NCI-H1930 (cell line): ENCODE measurements at places on chromosomes 3 and 15.

- DNase-seq, result no peak
Observed at GRCh38 chr3:53712817-53713388, 133.3 kb downstream of the CHDH start.

- DNase-seq, result no peak
Observed at GRCh38 chr3:87498358-87499080, 222.1 kb upstream of the POU1F1 start.

GRCh38 chr3:130669740-130670139 lies 76.9 kb downstream of the PIK3R4 start:
- no peak for DNase-seq

GRCh38 chr3:194854659-194855390 lies 169.1 kb downstream of the FAM43A start:
- DNase-seq, result no peak

- DNase-seq, result no peak
Observed at GRCh38 chr3:30615615-30616346, 9.4 kb downstream of the TGFBR2 start.

DNA sequence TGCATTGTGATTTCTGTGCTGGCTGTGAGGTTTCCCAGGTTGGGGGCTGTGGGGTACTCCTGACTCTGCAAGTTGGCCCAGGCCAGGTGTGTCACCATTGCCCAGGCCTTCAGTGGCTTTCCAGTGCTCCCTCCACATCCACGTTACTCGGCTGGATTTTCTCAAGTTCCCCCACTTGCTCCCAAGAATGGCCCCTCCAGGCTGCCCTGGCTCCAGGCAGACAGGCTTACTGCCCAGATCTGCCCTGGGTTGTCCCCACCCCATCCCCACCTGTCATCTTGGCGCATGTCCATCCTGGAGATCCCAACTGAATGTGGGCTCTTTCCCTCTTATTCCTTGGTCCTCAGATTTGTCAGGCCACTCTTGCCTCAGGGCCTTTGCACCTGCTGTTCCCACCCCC lies 3.6 kb downstream of the APBA2 start:
- DNase-seq, result no peak

- DNase-seq, result no peak
Observed at GRCh38 chr15:38427380-38427779, 26.5 kb upstream of the FAM98B start.

- DNase-seq, result no peak
Observed at GRCh38 chr3:71045917-71046282, 537.6 kb downstream of the FOXP1 start.

- no peak for DNase-seq
Observed at GRCh38 chr3:27632431-27633223, 89.5 kb downstream of the EOMES start.

DNA sequence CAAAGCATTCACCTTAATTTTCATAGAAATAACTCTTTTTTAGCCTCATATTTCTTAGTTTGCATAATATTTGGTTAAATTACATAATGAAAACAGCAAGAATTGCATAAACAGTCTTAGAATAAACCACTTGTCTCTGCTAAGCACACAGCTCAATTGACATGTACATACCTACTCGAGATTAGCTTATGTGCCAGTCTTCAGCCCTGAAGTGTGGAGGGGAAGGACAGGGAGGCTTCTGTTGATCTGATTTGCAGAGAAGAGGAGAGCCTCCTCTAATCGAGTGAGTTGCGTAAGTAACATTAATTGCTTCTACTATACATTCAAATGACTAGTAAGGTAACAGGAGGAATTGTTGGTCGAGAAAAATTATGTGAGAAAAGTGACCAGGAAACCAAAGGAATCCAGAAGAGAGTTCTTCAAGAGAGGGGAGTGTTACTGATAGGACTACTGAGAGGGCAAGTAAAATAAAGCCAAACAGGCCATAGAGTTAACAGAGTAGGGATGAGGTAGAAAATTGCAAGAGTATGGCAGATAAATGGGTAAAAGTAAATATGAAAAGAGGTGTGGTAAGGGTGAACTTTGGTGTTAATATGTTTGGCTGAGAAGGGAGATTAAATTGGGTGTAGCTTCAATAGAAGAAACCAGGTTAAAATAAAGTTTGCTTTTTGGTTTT lies 7.1 kb upstream of the GOLIM4 start:
- no peak for DNase-seq

GRCh38 chr3:45606991-45607712 lies 12.6 kb downstream of the LIMD1 start:
- no peak for DNase-seq

DNA sequence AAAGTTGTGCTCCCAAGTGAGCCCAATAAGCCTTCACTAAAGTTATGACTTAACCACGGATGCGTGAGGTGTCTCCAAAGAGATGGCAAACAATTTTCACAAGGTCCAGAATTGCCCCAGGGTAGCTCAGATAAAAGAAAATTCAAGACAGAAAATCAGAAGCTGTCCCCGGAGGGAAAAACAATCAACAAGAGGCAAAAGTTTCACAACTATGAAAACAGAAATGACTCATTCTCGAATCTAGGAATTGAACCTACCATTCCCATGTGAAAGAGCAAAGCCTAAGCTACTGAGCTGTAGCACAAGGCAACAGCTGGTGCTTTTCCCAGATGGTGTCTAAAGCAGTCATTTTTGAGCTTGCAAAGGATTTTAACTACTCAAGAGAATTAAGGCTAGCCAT lies 33.5 kb upstream of the MKRN3 start:
- DNase-seq, result no peak

GRCh38 chr3:39136533-39137434 lies 16.6 kb downstream of the CSRNP1 start:
- DNase-seq, result no peak

DNA sequence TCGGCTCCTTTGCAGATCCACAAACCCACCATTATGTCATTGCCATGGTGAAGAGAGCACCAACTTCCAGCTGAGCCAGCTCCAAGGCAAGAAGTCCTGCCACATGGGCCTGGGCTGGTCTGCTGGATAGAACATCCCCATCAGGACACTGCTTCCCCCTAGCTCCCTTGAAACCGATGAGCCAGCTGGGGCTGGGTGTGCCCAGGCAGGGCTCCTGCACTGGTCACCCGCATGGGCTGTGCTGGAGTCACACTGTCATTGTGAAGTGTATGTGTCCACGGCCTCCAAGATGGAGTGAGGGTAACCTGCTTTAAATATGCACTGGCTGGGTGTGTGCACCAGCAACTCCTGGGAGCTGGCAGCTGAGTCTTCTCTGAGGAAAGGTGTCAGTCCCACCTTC lies 31.0 kb upstream of the TOPBP1 start:
- no peak for DNase-seq

GRCh38 chr15:85708402-85708941 lies 86.3 kb downstream of the KLHL25 start:
- DNase-seq, result no peak

GRCh38 chr15:36331531-36332275 lies 247.7 kb upstream of the CDIN1 start:
- DNase-seq, result no peak

GRCh38 chr3:114144909-114145688 lies 33.8 kb downstream of the DRD3 start:
- no peak for DNase-seq

- DNase-seq, result no peak
Observed at GRCh38 chr15:98653686-98654085, 5.3 kb downstream of the IGF1R start.

- DNase-seq, result no peak
Observed at GRCh38 chr3:99366663-99367429, 271.5 kb upstream of the COL8A1 start.

DNA sequence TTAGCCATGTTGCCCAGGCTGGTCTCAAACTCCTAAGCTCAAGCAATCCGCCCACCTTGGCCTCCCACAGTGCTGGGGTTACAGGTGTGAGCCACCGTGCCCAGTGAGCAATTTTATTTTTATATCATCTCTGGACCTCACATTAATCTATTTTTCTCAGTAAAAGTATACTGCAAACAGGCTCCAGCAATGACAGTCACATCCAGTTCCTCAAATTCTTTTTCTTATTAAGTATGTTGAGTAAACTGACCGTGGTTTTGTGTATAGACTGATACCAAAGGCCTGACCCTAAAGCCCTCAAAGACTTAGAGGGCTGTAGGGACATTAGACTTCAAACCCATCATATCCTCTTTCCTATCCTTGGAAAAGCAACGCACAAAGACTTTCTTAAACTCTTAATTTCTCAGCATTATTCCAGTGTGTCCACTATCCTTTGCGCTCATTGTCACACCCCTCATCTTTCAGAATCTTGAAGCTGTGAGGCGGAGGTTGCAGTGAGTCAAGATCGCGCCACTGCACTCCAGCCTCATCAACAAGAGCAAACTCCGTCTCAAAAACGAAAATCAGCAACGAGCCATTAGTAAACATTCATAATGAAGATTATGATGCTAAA lies 2.0 kb downstream of the NGLY1 start:
- no peak for DNase-seq

GRCh38 chr15:33114374-33114717 lies 80.2 kb downstream of the FMN1 start:
- DNase-seq, result no peak

GRCh38 chr3:168030577-168030976 lies 65.1 kb downstream of the GOLIM4 start:
- no peak for DNase-seq

- no peak for DNase-seq
Observed at GRCh38 chr3:143291836-143292447, 172.4 kb downstream of the CHST2 start.

DNA sequence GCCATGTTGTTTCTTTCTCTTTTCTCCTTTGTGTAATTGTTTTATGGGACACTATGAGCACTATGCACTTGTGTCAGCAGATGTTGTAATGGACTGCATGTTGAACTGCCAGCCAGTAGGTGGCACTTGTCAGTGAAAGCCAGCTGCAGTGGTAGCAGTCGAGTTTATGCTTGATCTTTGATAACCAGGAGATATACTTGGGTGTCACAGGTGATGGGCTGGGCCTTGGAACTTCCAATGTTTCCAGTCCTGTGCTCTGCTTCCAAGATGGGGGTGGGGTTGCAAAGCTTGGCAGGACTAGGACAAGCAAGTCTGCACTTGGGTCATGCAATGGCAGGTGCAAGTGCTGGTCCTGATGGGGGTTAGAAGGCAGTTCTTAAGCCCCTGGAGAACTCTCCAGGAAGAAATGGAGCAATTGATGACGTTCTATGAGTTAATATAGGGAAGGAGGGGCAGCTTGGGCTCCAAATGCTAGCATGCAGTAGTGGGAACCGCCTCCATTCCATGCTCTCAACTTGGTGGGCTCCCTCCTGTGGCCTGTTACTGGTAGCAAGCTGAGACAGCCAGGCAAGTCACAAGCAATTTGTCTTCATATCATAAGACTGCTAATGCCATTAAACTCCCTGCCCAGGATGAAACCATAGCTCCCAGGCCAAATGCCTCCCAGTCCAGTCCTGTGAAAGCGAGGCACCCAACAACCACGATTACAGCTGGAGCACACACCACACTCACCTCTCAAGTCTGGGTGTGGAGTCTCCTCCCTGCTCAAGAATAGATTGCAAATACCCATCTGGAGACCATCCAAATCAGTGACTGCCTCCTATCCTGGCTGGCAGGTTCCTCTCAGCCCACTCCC lies 287.2 kb downstream of the CGGBP1 start:
- DNase-seq, result no peak

DNA sequence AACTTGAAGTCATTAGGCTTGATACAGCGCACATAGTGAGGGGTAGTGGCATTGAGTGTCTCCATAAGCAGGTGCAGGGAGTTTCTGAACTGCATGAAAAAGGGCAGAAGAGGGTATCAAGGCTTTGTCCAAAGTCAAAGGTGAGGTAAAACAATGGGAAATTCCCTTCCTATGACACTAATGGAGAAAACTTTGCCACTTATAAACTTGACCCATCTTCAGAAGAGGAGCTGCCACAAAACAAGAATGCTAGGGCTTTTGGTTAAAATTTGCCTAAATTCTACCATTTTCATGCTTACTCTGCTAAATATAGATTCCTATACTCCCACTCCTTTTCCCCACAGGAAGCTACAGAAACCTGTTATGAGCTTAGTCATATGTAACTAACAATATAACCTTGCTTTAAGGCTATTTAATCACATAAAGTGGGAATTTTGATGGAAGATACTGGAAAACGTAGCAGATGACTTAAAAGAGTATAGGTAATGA lies 87.5 kb upstream of the MYO5C start:
- no peak for DNase-seq

- DNase-seq, result no peak
Observed at GRCh38 chr3:107633327-107634098, 110.8 kb downstream of the BBX start.

DNA sequence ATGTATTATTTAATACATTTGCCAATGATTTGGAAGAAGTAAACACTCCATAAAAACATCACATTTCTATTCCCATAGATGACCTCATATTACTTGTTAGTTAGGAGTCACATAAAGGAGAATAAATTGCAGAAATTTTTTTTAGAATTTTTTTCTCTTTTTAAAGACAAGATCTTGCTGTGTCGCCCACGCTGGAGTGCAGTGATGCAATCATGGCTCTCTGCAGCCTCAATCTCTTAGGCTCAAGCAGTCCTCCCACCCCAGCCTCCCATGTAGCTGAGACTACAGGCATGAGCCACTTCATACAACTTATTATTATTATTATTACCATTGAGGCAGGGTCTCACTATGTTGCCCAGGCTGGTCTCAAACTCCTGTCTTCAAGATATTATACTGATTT lies 12.3 kb upstream of the USP8 start:
- DNase-seq, result no peak

GRCh38 chr3:58989955-58990354 lies 59.9 kb downstream of the CFAP20DC start:
- DNase-seq, result no peak

DNA sequence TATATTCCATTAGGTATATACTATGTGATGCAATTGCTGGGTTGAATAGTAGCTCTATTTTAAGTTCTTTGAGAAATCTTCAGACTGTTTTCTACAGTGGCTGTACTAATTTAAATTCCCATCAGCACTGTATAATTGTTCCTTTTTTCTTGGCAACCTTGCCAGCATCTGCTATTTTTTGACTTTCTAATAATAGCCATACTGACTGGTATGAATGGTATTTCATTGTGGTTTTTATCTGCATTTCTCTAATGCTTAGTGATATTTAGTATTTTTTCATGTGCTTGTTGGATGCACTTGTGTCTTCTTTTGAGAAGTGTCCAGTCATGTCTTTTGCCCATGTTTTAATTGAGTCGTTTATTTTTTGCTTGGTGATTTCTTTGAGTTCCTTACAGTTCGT lies 145.1 kb upstream of the PLSCR5 start:
- no peak for DNase-seq

GRCh38 chr3:24110051-24110450 lies 165.0 kb downstream of the NR1D2 start:
- no peak for DNase-seq

GRCh38 chr3:46883054-46883829 lies 5.7 kb downstream of the PTH1R start:
- no peak for DNase-seq

GRCh38 chr3:184257083-184257915 lies 4.1 kb downstream of the CAMK2N2 start:
- no peak for DNase-seq
